ENCODE measurements at places on chromosomes 3 and 15.

GRCh38 chr3:71671216-71671845 lies 53.9 kb downstream of the EIF4E3 start:
- no peak for DNase-seq

GRCh38 chr3:65971293-65972252 lies 67.1 kb downstream of the MAGI1 start:
- DNase-seq, result no peak

DNA sequence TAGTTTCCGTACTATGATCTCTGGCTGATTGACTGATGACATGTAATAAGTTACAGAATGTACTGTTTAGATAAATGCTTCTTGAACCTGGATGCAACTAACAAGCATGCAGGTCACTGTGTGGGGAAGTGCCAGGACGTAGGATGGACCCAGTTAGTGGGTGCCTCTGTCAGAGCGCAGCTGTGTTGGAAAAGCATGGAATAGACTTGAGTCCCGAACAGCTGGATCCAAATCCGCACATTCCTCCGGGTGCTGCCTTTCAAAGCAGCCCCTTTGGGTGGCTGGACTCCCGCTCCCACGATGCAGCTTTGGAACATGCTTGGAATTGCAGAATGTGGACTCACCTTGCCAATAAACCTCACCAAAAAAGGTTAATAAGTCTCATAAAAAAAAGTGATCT lies 35.5 kb upstream of the ALDH1A3 start:
- no peak for DNase-seq

- DNase-seq, result no peak
Measured at GRCh38 chr3:134029734-134030378, at the start of gene SLCO2A1. Gene SLCO2A1, minus strand, starts transcription at chr3:134029925. Its CDS starts 123 bp downstream, at chr3:134029802.

DNA sequence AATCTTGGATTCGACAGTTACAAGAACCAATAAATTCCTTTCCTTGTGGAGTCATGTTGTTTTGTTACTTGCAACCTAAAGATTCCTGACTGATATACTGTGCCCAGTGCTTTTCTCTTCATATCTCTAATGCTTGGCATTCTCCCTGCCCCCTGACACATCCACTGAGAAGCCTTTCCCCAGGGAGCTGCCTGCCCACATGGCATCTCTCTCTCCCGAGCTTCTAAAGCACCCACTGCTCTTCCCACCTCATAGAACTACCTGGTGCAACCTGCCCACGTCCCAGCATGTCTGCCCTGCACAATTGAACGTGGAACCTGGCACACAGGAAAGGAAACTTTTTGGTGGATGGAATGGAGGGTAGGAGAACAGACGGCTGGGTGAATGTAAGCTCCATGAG lies 6.8 kb downstream of the CYP8B1 start:
- no peak for DNase-seq

- DNase-seq, result no peak
Measured at GRCh38 chr3:50950591-50950990, 275.9 kb downstream of the DOCK3 start.

- no peak for DNase-seq
Measured at GRCh38 chr3:114144909-114145688, 33.8 kb downstream of the DRD3 start.

DNA sequence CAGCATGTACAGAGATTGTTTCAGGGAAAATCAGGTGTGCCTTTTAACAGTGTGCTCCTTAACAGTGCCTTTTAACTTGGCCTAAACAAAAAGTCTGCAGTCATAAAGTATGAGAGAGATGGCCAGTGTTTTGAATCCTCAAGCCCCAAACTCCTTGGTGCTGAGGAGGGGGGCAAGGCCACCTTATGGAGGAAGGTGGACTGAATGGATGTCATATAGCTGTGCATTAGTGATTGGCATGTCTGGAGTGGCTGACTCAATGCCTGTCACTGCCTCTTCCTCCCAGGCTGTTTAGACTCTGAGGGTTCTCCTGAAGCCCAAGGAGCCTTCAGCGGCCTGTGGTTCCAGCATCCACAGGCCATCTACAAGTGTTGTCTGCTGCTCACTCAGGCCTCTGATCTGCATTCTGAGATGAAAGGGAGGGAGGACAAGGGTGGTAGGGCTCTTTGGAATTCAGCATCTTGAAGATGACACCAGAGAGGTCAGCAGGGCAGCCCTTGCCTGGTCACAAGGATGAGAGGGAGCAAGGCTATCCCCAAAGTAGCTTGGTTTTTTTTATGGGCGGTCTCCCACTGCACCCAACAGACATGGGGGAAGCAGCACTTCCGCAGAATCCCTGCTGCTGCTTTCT lies 1.5 kb downstream of the FOXL2NB start:
- no peak for DNase-seq

- DNase-seq, result no peak
Measured at GRCh38 chr3:171225708-171226107, 199.2 kb upstream of the SLC2A2 start.

DNA sequence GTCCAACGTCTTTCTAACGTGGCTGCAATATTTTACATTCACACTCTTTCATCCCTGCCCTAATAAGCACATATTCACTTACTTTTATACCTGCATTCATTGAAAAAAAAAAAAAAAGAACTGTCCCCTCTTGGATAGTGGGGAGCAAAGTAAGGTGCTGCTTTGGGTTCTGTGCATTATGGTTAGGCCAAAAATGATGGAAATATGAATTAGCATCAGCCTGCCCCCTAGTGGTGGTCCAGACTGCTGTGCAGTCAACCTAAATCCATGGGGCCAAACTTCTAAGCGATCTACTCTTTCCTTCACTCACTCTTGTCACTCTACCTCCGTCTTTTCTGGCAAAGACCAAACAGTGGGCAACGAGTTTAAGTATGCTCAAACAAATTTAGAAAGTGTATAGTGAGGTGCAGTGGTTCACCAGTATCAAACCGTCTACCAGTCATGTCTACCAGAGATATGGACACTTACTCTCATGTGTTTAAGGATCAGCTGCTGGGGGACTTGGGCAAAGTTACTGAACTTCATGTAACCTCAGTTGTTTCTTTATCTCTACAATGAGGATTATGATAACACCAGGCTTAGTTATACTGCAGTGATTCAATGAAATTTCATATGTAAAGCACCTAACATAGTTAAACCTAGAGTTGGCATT lies 61.5 kb upstream of the GRM7 start:
- no peak for DNase-seq

DNA sequence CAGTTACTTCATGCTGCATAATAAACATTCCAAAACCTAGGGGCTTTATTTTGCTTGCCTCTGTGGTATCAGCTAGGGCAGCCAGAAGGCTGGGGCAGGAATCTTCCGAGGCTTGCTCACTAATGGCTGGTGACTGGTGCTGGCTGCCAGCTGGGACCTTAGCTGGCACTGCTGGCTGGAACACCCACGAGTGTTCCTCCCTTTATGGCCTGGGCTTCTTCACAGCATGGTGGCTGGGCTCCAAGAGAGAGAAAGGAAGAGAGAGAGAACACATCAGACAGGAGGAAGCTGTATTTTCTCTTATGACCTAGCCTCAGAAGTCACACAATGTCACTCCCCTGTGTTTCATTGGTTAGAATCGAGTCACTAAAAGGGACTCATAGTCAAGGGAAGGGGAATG lies 23.9 kb upstream of the CDCP1 start:
- no peak for DNase-seq

DNA sequence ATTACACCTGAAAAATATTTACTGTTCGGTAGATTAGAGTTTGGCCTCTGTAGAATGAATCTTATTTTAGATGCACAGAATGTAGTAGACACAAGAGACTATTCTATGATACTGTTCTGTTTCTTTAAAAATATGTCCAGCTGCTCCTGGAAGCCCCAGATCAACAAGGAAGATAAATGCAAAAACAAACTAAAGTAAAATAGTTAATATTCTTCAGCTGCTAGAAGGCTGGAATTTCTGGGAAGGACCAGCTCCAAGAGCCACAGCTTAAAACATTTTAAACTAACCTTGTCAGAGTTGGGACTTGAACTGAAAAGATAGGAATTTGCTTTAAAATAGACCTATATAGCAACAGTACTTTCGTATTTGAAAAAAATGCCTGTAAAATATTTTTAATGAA lies 277.9 kb downstream of the PTPRG start:
- no peak for DNase-seq

DNA sequence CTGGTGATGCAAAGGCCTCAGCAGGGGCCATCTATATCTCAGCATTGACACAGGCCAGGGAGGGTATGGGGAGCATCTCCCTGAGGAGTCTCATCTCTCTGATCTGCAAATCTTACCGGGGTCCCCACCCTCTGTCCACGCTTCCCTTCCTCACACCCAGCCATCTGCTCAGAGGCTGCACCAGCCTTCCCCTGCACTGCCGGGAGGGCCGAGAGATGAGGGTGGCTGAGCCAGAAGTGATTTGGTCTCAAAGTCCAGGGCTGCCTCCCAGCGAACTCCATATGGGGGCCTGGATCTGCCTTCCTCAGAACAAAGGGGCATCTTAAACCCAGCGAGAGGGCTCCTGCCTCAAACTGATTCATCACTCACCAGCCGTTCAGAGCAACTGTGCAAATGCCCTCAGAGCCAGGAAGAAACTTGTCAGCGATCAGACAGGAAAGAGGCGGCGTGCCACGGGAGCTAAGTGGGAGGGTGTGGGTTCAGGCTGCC lies 4.6 kb downstream of the IGDCC3 start:
- DNase-seq, result no peak

GRCh38 chr3:107689355-107689754 lies 166.6 kb downstream of the BBX start:
- no peak for DNase-seq

GRCh38 chr15:32652178-32652577 lies 10.7 kb downstream of the SCG5 start:
- DNase-seq, result no peak

- DNase-seq, result no peak
Measured at GRCh38 chr15:74442604-74443003, 8.8 kb upstream of the SEMA7A start.

GRCh38 chr3:46082849-46083248 lies 55.6 kb upstream of the XCR1 start:
- DNase-seq, result no peak

- DNase-seq, result no peak
Measured at GRCh38 chr15:52028431-52029093, 9.5 kb downstream of the MAPK6 start.

GRCh38 chr3:140081887-140082286 lies 146.9 kb downstream of the CLSTN2 start:
- DNase-seq, result no peak

DNA sequence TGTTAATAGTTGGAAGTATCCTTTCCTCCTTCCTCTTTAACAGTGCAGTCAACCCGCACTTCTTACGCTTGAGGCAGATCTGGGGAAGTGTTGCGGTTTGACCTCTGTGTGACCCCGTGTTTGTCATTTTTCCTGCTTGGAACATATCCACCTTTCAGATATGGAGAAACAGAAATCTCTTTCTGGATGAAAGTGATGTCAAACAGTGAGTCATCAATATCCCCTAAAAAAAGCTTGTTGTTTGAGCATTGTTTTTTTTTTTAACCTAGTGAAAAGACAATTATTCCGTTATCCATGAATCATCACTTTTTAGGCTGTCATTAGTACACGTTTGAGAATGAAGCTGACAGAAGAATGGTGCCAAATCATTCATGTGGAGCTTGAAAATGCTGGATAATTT lies 293.7 kb downstream of the ARPP21 start:
- DNase-seq, result no peak

DNA sequence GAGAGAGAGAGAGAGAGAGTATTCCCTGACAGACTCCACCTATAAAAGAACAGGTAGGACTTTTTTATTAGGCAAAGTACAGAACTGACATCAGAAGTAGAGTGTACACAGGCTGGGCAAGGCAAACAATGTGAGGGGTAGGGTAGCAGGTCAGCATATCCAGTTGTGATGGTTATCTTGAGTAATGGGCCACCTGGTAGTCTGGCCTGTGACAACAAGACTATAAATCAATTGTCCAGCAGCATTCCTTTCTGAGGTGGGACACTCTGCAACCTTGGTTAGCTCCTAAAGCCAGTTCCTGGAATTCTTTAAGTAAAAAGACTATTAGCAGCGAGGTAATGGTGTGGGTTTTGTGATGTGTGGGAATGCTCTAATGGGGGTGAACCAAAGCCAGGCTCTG lies 14.9 kb upstream of the TMCC1 start:
- no peak for DNase-seq

DNA sequence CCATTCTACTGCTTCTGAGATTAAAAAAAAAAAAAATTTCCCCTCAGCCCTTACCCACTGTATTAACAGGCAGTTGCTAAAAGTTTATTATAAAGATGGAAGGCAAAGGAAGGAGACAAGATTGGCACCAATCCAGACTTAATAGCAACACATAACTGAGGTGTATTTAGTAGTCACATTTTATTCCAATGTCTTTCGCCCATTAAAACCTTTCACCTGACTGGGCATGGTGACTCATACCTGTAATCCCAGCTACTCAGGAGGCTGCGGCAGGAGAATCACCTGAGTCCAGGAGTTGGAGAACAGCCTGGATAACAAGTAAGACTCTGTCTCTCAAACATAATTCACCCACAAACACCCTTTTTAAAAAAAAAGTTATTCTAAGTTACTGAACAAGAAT lies 4.4 kb downstream of the ACAP2 start:
- no peak for DNase-seq

- no peak for DNase-seq
Measured at GRCh38 chr3:107239703-107240102, 137.5 kb upstream of the CCDC54 start.
